Fibroblast of upper back skin (primary cell): ENCODE measurements at places on chromosomes 5 and 9.

DNA sequence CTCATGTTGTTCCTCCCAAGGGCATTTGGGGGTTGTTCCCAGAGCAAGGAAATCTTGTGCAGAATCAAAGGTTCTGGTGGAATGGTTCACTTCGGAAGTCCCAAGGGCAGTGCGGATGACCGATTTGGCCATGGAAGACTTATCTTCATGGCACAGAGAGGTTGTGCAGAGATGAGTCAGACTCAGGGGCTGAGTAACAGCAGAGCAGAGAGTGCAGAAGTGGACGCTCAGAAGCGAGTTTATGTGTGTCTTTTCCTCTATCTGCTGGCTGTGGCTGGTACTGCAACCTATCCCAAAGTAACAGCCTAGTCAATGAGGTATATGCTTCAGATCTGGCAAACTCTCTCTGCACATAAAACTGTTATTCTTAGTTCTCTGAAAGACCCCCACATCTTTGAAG is 118.1 kb downstream of the DPYSL3 start:
- DNase-seq = peak; percentile 75

DNA sequence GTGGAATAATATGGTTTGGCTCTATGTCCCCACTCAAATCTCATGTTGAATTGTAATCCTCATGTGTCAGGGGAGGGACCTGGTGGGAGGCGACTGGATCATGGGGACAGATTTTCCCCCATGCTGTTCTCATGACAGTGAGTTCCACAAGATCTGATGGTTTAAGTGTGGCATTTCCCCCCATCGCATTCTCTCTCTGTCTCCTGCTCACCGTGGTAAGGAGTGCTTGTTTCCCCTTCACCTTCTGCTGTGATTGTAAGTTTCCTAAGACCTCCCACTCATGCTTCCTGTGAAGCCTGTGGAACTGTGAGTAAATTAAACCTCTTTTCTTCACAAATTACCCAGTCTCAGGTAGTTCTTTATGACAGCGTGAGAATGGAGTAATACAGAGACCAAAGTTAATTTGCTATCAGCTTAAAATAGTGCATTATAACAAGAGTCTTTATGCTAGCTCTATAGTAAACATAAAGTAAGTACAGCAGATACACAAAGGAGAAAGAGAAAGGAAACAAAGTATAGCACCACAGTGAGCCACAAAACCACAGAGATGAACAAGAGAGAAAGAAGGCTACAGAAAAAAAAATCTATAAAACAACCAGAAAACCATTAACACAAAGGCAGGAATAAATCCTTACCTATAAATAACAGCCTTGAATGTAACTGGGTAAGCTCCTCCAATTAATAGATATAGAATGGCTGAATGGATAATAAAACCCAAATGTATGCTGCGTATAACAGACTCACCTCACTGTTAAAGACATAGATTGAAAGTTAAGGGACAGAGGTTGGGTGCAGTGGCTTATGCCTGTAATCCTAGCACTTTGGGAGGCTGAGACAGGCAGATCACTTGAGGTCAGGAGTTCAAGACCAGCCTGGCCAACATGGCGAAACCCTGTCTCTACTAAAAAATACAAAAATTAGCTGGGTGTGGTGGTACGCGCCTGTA is 39.7 kb downstream of the RAPGEF6 start:
- no peak for DNase-seq

GRCh38 chr5:5018578-5018970 is 121.6 kb upstream of the ADAMTS16 start:
- peak; percentile 31 for DNase-seq

- peak; percentile 37 for DNase-seq
Observed at GRCh38 chr9:123033864-123034601, 566 bp downstream of the GPR21 start.

DNA sequence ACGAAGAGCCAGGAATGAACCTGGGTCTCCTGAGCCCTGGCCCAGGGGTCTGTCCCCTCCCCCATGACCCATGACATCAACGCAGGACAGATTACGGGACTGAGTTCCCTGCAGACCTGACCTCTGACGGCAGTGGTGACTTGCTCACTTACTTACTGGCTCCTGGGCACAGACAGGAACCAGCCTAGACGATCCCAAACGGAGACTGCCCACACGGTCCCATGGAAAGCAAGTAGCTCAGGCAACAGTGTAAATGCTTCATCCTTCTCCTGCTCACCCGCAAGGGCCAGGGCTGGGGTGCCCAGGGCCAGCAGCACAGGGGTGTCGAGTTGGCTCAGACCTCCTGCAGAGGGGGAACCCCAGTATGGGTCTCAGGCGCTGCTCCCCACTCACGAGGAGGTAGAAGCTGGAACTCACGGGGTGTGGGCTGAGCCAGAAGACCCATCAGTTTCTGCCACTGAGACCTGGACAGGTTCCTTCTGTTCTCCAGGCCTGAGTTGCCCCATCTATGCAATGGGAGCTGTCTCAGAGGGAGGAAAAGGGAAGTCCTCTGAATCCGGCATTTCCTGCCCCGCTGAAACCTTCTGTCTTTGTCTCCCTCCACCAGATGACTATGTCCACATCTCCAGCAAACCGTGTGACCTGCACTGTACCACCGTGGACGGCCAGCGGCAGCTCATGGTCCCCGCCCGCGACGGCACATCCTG is 5.6 kb downstream of the ADAMTSL2 start:
- no peak for DNase-seq

DNA sequence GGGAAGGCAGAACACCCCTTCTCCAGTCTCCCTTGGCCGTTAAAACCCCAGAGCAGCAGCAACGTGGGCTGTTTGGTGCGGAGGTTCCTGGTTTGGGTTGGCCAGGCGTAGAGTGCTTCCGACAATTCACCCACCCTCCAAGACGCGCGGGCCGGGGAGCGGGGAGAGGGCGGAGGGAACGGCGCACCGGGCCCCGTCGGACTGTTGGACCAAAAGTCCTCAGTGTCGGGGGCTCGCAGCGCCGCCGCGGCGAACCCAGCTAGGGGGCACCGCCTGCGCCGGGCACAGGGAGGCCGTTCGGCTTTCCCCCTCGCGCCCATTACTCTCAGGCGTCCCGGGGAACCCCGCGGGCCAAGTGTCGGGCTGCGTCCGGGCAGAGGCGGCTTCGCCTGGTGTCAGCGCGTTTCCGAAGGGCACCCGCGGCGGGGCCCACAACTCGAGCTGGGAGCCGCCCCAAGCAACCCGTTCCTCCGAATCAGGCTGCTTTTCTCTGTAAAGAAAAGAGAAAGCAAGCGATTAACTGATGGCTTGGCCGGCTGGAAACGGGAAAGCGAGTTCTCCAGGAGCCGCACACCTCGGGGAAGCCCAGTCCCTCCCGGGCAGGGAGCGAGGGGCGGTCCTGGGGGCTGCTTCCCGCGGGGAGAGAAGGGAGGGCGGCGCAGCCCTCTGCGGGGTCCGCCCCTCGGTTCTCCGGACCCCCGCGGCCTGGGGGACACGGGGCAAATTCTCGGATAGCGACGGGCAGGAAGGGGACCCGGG is 145.5 kb downstream of the ERCC6L2 start:
- DNase-seq = no peak

DNA sequence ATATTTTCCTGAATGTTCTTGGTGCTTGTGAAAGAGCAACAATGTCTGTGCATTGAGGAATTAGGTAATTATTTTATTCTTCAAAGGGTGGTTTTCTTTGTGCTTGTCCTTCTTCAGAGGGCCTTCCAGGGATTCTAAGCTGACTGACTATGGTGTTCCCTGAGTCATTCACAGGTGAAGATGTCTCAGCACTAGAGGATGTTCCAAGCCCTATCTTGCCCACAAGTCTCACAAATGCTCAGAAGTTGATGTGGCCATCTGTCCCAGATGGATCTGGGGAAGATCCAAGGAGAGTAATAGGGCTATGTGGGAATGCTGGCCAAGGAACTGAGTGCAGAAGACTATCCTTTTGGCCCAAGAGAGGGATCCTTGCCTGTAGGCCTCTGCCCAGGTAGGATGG is 120.9 kb downstream of the ADAMTSL1 start:
- no peak for DNase-seq

DNA sequence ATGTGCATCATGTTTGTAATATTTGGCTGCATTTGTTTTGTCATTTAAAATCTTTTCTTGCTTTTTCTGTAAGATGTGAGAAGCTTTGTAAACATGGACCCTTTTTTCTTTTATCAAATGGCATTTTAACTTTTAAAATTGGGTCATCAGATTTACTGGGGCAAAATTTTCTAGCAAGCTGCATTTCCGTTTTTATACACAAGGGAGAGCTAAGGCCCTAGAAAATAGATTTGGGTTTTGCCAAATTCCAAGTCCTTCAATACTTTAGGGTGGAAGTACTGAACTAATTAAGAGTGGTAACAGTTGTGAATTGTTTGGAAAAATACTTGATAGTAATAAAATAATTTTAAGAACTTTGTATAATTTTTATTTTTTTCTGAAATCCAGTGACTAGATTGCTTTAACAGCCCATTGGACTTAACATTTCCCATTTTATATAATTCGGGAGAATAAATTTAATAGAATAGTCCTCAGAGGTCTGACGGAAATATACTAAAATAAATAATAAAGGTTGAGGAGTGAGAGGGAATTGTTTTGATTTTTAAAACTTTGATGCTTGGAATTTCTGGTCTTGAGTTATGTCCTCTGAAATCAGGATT is 117.4 kb downstream of the SMARCA2 start:
- DNase-seq = peak; percentile 54

DNA sequence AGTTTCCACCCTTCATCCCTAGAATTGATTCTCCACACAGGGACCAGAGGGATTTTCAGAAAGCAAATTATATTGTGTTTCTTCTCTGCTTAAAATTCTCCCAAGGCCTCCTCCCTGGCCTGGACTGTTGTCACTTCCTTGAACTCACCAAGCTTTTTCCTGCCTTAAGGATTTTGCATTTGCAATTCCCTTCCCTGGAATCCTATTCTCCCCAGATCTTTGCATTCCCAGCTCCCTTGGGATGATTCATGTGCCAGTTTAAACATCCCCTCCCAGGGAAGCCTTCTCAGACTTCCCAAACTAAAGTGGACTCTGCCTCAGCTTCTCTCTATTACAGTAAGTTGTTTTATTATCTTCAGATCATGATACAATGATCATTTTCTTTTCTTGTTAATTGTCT is 35.2 kb upstream of the PDE8B start:
- DNase-seq = no peak

- peak; percentile 46 for DNase-seq
Observed at GRCh38 chr5:170434966-170435605, 45.9 kb upstream of the KCNMB1 start.

- no peak for DNase-seq
Observed at GRCh38 chr9:127711226-127711701, 4.2 kb downstream of the PTRH1 start.

DNA sequence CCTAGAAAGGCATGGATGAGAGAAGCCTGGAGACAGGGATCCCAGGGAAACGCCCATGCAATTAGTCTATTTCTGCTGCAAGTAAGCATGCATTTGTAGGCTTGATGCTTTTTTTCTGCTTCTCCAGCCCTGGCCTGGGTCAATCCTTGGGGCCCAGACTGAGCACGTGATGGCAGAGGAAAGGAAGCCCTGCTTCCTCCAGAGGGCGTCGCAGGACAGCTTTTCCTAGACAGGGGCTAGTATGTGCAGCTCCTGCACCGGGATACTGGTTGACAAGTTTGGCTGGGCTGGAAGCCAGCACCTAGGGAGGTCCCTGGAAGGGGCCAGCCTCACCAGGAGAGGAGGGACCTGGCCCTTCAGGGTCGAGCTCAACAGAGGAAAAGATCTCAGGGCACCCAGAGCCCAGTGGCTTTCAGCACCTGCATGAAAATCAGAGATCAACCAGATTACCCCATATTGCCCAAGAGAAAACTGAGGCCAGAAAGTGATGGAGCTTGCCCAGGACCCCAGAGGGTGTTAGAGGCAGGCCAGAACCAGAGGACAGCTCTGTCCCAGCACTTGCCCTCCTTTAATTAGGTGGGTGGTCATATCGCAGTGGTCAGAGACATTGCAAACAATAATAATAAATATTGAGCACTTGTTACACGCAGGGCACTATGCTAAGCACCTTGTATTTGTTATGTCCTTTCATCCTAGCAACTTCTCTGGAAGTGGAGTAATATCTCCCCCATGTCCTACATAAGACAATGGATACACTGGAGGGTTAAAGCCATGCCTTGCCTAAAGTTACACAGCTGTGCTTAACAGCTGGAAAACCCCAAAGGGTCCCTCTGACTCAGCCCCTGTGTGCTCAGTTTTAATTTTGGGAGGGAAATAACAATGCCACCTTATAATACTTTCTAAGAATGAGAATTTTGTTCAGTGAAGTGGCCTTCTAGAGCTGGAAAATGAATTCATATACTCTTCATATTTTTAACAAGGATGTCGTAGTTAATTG is 67.1 kb downstream of the KLF4 start:
- DNase-seq = peak; percentile 66

DNA sequence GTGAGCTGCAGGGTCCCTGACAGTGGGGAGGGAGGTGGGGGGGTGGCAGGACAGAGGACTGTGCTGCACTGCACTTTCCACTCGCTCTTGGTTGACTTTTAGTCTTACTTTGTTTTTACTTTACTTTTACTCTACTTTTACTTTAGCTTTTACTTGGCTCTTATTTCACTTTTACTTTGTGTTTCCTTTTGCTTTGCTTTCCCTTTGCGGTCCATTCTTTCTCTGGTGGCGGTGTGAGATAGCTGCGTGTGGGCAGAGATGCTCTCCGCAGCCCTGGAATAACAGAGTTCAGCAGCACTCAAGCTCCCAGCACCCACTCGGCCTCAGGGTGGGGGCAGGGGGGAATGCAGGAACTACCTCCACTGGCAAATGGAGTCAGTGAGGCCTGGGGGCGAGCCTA is 4.7 kb downstream of the AK8 start:
- DNase-seq = no peak

- DNase-seq = no peak
Observed at GRCh38 chr9:26437056-26437711, 455.4 kb downstream of the CAAP1 start.
